Stimulated activated CD8-positive, alpha-beta memory T cell treated with anti-CD3 and anti-CD28 coated beads, Interleukin-4, amount 100 ng/mL, for 1 hour (primary cell): ENCODE measurements at places on chromosomes 13 and 19.
A peak's percentile ranks its signal among the peaks of the same experiment; 100 is the strongest.

DNA sequence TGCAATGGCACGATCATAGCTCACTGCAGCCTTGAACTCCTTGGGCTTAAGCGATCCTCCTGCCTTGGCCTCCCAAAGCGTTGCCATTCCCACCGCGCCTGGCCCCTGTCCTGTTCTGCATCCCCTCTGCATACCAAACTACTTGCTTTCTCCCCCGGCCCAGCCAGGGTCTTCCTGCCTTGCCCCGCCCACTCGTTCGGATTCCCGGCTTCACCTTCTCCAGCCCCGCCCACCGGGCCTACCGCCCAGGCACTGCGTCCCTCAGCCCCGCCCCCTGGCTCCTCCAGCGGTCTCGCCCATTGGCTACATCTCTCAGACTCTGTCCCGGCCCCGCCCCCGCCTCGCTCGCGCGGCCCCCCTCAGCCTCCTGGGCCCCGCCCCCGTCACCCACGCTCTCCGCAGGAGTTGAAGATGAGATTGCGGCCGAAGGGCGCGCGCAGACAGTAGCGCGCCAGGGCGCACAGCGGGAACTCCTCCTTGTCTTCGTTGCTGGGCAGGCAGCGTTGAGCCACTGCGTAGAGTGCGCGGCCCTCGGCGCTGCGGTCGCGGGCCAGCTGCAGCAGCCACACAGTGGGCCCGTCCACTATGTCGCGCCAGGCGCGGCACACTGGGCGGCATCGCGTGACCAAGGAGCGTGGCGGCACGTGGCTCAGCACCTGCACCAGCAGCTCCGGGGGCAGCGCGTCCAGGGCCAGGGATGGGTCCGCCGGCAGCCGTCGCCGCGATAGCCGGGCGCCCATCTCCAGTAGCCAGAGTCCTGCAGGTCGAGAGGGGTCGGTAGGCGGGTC lies 19.0 kb downstream of the MRPS12 start:
- DNase-seq, result peak; percentile 30

DNA sequence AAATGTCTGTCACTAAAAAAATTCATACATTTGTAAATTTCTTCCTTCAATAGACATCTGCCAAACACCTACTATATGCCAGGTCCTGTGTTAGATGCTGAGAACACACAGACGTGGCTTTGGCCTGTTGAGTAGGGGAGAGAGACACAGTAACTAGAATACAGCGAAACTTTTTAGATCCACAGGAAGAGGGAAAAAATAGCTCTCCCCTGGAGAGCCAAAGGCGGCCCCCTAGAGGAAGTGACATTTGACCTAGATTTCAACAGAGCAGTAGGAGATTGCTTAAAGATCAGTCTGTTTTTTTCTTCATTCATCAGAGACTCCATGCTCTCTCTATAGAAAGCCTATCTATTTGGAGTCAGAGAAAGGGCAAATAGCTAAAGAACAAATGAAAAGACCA lies 11.3 kb downstream of the LCP1 start:
- no peak for DNase-seq

DNA sequence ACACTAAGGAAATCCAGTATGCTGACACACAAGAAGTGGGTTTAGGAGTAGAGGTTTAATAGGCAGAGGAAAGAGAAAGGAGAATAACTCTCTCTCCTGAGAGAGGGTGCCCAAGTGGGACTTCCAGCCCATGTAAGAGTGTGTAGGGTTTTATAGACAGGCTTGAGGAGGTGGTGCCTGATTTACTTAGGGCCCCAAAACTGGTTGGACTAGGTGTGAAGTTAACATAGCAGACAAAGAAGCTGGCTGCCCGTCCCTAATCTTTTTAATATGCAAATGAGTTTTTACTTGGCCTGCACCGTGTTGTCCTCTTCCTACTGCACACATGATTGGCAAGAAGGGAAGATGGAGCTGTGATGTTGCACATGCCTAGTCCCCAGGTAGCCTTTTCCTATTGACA lies 752.5 kb upstream of the SLITRK5 start:
- DNase-seq, result no peak

GRCh38 chr19:41088151-41088550 lies at the start of gene CYP2A13:
CYP2A13 (plus strand) TSS chr19:41088451; CDS start chr19:41088472, 21 bp downstream.
- no peak for DNase-seq

DNA sequence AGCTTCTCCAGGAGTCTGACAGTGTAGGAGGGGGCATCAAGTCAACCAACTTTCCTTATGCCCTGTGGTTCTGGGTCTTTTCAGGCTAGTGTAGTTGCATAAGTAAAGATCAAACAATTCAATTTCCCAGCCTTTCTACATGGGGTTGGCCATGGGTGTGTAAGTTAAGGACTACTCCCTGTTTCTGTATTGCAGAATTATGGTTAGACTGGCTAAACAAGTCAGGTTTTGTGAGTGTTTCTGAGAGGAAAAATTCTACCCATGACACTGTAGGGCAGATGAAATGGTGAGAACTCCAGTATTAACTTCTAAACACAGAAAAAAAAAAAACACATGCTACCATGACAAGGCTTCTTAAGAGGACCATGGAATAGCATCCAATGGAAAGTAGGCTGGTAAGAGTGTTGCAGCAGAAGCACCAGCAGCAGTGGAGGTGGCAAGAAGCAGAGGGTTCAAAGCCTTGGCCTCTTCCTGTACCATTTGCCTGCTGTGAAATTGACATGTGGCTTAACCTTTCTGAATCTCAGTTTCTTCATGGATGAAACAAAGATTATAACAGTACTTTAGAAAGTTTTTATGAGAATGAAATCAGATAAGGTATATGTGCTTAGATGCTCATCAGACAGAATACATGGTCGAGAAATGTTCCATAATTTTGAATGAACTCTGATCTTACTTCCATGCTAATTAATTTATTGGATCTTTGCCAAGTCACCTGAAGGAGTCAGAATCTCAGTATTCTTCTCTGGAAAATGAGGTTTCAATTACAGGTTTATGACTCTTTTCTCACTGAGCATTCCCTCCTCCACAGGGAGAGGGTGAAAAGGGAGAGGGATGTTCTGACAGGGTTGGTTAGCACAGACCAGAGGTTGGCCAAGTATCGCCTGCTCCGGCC lies 11.4 kb upstream of the SCEL start:
- no peak for DNase-seq

DNA sequence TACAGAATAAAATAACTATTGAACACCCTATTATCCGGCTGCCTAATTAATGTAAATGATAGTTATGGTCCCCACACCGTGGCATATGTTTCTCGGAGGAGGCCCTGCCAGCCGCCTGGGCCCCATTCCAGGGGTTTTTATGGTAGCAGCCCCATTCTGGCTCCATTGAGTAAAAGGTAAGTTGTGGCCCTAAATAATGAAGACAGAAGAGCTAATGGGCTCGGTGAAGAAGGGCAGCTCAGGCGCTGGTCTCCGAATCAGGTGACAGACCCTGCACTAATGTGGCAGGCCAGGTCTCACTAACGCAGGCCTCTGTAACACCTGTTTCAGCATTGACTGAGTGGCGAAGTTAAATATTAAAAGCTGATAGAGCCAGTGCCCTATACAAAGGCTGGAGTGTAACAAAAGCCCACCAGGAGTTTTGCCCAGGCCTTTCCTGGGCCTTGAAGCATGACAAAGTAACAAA lies 19.1 kb downstream of the POP4 start:
- no peak for DNase-seq

DNA sequence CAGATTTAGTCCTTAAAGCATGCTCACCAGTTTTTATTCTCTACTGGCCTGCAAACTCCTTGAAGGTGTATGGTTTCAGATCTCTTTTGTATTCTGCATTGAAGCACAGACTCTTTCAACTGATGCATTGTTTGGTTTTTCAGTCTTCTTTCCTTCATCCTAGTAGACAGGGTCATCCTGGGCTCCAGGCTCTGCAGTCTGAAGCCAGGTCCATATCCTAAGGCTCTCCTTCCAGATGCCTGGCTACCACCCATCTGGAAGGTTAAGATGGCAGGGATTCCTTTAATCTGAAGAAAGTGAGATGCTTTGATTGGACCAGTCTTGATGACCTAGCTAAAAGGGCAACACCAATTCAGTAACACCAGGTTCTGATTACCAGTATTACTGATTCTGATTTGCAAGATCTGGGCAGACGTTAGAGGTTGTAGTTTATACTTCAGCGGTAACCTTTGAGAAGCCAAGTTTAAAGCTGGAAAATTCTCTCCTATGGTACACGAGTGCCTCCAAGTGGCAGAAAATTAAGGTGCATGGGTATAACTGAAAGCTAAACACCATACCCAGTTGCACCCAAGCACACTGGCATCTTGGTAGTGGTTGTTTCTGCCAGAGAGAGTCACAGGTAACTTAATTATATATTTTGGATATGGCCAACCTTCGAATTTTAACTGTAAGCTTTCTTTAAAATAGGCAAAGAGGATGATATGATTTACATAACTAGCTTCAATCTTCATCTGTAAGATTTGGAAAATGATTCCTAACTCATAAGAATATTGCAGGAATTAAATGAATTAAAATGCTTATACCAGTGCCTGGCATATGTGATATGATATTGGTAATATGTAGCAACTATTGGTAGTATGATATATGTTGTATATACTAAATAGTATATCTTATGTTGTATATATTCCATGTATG lies 1651.9 kb upstream of the MIR17HG start:
- no peak for DNase-seq

DNA sequence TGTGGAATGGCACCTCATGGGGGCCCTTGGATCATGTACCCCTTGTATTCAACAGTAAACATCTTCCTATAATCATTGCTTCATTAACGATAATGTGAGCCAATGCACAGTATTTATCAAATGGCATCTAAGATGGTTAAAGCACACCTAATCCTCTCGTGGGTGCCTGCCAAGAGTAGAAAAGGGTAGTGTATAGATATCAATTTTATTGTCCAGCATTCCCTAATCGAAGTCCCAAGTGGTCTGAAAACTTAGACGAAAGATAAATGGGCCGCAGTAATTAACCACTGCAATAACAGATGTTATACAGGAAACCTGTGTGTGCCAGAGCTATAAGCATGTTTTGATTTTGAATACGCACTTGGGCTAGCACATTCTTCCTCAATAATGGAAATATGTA lies 667 bp upstream of the MBNL2 start:
- DNase-seq, result no peak

DNA sequence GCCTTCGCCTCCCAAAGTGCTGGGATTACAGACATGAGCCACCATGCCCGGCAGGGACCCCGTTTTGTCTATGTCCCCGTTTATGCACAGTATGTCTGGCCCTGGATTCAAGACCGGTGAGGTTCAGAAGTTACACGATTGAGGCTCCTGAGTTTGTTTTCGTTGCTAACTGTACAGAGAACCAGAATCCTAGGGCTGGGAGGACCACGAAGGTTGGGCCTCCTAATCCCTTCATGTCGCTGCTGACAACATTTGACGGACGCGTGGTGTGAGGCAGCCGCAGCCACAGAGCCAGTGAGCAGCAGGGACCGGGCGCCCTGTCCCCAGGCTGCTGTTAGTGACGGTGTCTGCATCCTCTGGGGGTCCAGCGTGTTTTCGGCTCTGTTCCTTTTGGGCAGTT lies 91.4 kb downstream of the ATP11A start:
- no peak for DNase-seq

GRCh38 chr19:36222503-36222902 lies 7.6 kb downstream of the ZNF146 start:
- DNase-seq, result no peak

DNA sequence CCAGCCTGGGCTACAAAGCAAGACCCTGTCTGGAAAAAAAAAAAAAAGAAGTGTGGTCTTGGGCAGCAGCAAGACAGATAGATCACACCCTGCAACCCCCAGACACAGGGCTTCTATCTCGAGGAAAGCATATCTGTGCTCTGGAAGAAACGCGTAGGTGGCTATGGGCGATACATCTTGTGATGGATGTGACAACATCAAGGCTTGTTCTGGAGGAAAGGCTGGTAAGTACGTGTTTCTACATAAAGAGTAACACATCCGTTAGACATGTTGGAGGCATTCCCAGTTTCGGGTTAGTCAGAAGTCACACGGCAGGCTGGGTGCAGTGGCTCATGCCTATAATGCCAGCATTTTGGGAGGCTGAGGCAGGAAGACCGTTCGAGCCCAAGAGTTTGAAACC lies 6.6 kb upstream of the DHDH start:
- no peak for DNase-seq

GRCh38 chr13:56015919-56016318 lies 1124.8 kb upstream of the PRR20A start:
- no peak for DNase-seq
